ENCODE measurements at places on chromosomes 5 and 9. TPM values are rescaled to one million over a fixed set of nuclear protein-coding genes. Genes with fewer than 3 reads are reported as not detected.

GRCh38 chr9:131418143-131419025, 24.5 kb downstream of the PRRC2B start:
- no peak overlapping the region for H3K27ac ChIP-seq
- peaks cover 75% of the 10 kb centered on the region for H3K4me1 ChIP-seq
- peak overlapping the region; percentile 63 for H3K4me3 ChIP-seq
- DNase-seq = no peak

GRCh38 chr5:97418462-97418861, 235.4 kb upstream of the RIOK2 start:
- H3K4me3 ChIP-seq = no peak overlapping the region
- no peaks in the 10 kb centered on the region for H3K27me3 ChIP-seq
- no peaks in the 10 kb centered on the region for H3K4me1 ChIP-seq

GRCh38 chr9:2263111-2263510, 248.0 kb downstream of the SMARCA2 start:
- no peak for DNase-seq
- no peak overlapping the region for H3K27ac ChIP-seq
- no peaks in the 10 kb centered on the region for H3K36me3 ChIP-seq

- H3K27me3 ChIP-seq = no peaks in the 10 kb centered on the region
- peaks cover 45% of the 10 kb centered on the region for H3K4me1 ChIP-seq
- DNase-seq = peak; percentile 95
- no peaks in the 10 kb centered on the region for H3K36me3 ChIP-seq
- H3K27ac ChIP-seq = peak within 1 kb of the TSS; percentile 69
Observed at GRCh38 chr5:54517512-54518145, at the start of gene SNX18. SNX18 (plus strand) TSS chr5:54517759; CDS start chr5:54517953, 194 bp downstream.

CDH12 gene
- not detected for polyA plus RNA-seq

DNA sequence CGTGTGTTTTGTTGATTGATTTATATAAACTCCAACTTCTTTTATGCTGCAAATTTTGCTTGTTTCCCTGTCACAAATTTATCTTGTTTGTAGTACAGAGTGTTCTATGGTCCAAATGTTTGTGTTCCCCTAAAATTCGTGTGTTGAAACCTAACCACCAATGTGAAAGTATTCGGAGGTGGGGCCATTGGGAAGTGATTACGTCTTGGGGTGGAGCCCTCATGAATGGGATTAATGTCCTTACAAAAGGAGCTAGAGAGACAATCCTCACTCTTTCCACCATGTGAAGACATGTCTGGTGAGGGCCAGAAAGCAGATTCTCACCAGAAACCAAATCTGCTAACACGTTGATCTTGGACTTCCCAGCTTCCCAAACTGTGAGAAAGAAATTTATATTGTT, 262.0 kb downstream of the MAN2A1 start:
- no peaks in the 10 kb centered on the region for H3K36me3 ChIP-seq
- no peaks in the 10 kb centered on the region for H3K4me1 ChIP-seq
- no peak overlapping the region for H3K4me3 ChIP-seq
- no peak for DNase-seq

LECT2 gene
- not detected for polyA plus RNA-seq

MAMDC2 gene
- not detected for polyA plus RNA-seq

Data from CD4-positive, CD25-positive, alpha-beta regulatory T cell (primary cell).